Osteoblast (primary cell): ENCODE measurements at places on chromosomes 4 and X.

DNA sequence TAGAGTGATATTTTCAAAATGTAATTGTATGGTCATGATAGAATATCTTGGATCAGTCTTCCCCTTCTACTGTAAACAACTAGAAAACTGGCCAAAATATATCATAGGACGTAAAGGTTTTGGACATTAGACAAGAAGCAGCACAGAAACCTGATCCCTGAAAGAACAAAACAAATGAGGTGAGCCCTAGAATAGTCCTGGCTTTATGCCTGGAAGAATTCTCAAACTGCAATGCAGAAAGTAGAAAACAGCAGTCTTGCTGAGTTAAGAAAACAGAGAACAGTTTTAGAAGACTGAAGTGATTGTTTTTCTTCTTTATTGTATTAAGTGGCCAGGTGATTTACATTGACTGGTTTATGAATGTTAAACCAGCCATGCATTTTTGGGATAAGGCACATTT is 19.5 kb downstream of the NSUN7 start:
- DNase-seq = no peak

DNA sequence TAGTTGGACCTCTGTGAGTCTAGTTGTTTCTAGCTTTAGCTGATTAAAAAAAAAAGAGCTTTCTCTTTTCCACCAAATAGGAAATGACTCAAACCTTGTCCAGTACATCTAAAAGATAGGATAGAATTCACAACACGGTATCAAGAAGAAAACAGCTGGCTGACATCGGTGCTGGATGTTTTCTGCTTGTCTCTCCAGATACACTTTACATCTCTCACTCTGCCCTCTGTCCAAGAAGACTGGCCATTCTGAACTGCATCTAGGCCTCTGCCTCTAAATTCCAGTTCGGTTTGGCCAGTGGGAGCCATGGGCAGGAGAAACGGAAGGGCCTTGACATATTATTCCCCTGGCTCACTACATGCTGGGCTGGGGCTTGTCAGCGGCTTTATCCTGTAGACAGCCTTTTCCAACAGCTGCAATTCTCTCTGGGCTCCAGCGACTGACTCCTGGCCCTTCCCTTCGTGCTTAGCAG is 57.3 kb upstream of the SHISA3 start:
- DNase-seq = no peak

DNA sequence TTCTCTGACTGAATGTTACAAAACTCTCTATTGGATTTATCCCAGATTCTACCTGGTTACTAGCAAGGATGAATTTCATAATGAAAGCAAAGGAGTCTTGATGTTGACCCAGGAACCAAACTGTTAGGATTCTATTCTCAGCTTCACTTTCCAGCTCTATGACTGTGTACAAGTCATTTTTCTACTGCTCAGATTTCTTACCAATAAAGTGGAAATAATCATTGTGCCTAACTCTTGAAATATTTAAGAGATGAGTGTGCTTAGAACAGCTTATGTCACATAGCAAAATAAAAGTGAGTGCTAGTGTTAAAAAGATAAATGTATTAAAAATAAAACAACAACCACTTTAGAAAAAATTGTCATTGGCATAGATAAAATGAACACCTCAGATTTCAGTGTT is 45.6 kb downstream of the EPHA5 start:
- peak; percentile 34 for DNase-seq

DNA sequence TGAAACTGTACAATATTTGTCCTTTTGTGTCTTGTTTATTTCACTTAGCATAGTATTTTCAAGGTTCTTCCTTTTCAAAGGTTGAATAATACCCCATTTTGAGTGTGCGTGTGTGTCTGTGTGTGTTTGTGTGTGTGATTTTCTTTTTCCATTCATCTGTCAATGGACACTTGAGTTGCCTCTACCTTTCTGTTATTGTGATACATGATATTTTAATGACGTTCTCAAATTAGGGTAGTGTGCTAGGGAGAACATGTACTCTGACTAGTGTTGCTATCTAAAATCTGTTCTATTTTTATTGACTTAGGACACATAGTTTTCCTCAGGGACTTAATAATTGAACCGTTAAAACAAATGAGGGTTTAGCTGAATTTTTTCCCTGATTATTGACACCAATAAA is 9.9 kb downstream of the MMRN1 start:
- DNase-seq = no peak

- no peak for DNase-seq
These were observed 19.6 kb downstream of the CCNG2 start for GRCh38 chr4:77176640-77177039.

DNA sequence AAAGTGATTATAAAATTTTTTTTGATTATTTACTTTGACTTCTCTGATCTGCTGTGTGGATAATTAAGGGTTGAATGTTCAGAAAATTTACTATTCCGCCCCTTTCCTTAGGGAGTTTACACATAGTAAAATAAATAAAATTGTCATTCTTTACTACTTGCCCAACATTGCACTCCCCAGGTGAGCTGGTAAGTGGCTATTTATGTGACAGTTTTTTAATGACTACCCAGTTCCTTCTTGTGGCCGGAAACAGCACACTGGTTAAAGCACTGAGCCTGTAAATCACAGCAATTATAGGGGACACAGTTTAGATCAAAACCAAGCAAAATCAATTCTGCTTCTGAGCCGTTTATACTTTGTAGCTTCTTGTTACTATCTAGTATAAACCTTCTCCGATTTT is 158.1 kb downstream of the FHIP1A start:
- DNase-seq = no peak

DNA sequence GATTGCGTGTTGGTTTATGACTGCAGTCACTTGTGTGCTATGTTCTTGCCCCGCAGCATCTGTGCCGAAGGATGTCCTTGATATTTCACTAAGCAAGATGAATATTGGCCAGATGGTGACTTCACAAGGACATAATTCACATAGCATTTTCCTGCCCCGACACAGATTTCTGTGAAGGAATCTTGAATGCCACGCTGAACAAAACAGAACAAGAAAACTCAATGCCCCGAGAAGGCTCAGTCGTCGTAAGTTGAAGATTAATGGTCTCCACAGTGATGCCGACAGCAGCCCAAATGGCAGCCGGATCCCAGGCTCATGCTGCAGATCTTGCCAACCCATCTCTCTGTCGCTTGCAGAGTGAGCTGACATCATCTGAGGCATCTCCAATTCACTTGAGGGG is 145.9 kb downstream of the CPEB2 start:
- DNase-seq = no peak

GRCh38 chr4:37609626-37610025 is 76.5 kb downstream of the RELL1 start:
- DNase-seq = no peak

DNA sequence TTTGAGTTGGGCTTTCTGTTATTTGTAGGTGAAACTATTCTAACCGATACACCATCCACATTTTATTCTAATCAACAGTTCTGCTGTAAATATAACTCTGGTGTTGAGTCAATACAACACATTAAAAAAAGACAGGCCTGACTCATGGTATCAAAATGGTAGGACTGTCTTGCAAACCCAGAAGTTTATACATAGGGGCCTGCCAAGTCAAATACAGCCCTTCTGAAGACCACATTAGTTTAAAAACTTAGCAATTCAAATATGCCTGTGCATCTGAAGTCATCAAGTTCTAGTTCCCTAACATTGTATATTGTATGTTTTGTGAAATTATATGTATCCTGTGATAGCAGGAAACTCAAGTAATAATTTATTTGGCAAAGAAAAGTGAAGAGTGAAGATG is 24.4 kb upstream of the PDE5A start:
- no peak for DNase-seq

- DNase-seq = peak; percentile 97
These were observed 4.0 kb upstream of the ZNF518B start for GRCh38 chr4:10461091-10461849.

GRCh38 chr4:156084373-156084772 is 130.7 kb upstream of the CTSO start:
- no peak for DNase-seq

- no peak for DNase-seq
These were observed 78.0 kb upstream of the STS start for GRCh38 chrX:7069556-7069955.

GRCh38 chrX:26511589-26512363 is 295.8 kb downstream of the MAGEB5 start:
- DNase-seq = no peak

GRCh38 chr4:181752516-181752915 is 490.7 kb upstream of the TENM3 start:
- no peak for DNase-seq

- DNase-seq = peak; percentile 19
These were observed 34.1 kb upstream of the MXD4 start for GRCh38 chr4:2295900-2296442.

DNA sequence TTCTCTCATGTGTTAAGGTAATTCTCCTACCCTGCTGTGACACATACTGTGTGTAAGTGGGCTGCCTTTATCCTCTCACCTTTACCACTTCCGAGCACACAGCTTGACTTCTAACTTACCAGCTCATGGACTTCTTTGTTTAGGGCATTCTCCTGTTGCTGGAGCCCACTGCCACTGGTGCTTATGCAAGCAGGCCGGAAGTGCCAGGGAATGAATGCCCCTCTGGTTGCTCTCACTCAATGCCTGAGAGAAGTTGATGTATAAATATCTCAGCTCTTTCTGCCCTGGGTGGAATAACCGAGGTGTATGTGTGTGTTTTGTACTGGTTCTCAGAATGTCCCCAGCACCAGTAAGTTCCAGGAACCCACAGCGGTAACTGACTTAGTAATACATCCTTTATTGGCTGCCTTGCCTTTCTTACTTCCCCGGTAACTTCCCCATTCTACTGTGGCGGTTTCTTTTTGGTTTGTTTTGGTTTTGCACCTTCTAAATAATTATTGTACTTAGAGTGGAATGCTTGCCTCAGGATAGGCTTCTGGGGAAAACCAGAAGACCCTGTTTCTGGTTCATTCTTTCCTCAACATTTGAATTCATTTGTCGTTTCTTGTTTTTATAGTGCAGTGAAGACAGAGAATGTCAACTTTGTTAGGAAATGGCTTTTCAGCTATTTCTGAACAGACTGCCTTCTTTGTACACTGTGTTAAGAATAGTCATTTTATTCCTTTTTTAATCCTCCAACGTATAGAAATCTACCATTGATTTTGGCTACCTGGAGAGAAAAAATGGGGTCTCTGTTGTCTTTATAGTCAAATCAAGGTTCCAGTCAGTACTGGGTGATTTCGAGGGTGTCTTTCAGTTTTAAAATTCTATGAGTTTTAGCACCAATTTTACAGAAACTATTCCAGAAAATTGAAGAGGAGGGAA is 45.4 kb downstream of the CXorf58 start:
- no peak for DNase-seq

DNA sequence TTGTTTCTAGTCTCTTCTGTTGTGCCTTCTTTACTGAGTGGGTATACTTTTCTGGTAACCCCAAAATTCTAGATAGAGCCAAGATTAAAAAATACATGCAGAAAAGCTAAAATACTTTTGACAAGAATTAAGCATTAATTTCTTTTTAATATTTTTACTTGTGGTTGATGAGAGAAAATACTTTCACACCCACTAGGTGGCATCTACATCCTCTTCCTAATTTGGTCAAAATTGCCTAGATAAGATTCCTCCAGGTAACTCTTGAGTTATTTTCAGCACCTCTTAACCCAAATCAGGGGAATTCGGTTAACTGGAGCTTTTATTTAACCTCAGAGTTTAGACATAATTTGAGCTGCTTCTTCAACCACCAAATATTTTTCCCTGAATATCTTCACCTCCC is 28.4 kb upstream of the COX7B2 start:
- no peak for DNase-seq

- DNase-seq = no peak
These were observed 132.6 kb downstream of the PWWP3B start for GRCh38 chrX:106300656-106301055.

GRCh38 chr4:63528256-63528991 is 880.8 kb downstream of the TECRL start:
- DNase-seq = no peak

DNA sequence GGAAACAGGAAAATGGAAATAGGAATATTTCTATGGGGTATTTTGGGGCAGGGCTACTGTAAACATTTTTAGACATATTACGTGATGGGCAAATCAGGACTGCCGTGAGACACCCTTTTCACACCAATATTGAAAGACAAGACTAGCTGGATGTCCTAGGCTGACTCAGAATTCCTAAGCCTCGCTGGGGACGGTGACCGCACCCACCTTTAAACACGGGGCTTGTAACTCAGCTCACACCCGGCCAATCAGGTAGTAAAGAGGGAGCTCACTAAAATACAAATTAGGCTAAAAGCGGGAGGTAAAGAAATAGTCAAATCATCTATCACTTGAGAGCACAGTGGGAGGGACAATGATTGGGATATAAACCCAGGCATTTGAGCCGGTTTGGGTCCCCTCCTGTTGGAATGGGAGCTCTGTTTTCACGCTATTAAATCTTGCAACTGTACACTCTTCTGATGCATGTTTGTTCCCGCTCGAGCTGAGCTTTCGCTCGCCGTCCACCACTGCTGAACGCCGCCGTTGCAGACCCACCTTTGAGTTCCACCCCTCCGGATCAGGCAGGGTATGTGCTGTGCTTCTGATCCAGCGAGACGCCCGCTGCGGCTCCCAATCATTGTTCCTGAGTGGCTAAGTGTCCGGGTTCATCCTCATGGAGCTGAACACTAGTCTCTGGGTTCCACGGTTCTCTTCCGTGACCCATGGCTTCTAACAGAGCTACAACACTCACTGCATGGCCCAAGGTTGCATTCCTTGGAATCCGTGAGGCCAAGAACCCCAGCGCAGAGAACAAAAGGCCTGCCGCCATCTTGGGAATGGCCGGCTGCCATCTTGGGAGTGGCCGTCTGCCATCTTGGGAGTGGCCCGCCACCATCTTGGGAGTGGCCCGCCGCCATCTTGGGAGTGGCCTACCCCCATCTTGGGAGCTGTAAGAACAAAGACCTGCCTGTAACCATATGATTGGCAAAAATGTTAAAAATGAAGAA is 152.6 kb downstream of the CRLF2 start:
- no peak for DNase-seq

- DNase-seq = no peak
These were observed 267.3 kb downstream of the ADAMTS3 start for GRCh38 chr4:72301759-72302158.
